ENCODE measurements at places on chromosomes 3 and 15.

GRCh38 chr15:43433165-43433564, 59.8 kb downstream of the TP53BP1 start:
- DNase-seq: no peak

DNA sequence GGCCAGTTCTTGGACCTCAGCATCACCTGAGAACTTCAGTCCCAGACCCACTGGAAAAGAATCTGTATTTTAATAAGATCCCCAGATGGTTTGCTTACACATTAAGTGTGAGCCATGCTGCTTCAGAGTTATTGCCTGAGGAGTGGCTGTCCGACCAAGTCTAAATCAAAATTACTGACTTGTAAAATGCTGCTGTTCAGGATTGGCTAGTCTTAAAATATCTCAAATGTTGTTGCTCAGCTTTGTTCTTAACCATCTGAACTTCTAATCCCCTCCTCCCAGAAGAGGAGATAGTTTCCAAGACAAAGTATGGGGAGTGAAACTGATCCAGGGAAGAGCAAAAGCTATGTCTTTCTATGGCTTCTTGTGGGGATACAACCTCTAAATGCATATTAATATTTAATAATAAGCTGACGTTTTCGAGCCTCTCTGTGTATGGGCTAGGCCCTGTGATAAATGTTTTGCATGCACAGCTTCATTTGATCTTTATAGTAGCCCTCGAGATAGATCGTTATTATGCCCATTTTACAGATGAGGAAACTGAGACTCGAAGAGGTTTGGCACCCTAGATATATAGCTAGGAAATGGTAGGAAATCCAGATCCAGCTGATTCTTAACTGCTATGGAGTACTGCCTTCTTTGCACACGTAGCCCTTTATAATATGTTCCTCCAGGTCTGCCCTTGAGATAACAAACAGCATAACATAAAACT, 52.2 kb downstream of the DNASE1L3 start:
- DNase-seq: no peak

DNA sequence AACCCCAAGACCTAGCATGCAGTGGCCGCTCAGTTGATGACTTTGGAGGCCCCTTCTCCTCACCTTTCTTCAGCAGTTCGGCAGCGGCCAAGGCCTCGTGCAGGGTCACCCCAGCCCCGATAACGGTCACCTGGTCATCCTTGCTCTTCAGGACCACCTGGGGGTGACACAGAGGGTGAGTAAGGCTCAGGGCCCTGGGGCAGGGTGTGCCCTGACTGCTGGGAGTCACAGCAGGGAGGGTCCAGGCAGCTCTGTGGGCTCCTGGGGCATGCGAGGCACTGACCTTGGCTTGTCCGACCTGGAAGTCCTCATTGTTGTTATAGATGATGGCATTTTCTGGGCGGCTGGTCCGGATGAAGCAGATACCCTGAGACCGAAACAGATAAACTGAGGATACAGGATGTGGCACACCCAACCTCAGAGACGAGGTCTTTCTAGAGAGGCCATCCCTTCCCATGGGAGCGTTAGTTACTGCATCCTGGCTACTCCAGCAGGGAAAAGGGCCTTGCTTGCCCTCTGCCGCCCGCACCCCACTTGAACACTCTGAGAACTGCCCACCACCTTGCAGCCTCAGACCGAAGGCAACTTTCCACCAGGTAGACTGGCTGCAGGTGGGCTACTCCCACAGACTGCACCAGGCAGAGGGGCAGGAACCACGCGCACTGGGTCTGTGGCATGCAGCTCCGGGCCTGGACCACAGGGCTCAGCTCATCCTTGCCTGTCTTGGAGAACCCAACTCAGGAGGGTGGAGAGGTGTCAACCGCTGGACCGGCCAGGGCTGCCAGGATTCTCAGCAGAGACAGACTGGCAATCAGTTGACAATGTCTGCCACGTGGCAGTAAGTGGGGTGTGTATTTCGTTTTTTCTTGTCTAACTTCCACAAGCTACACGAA, 27.6 kb downstream of the TKT start:
- DNase-seq: no peak

- no peak for DNase-seq
Observed at GRCh38 chr15:48962662-48963523, 826 bp downstream of the SHC4 start.

DNA sequence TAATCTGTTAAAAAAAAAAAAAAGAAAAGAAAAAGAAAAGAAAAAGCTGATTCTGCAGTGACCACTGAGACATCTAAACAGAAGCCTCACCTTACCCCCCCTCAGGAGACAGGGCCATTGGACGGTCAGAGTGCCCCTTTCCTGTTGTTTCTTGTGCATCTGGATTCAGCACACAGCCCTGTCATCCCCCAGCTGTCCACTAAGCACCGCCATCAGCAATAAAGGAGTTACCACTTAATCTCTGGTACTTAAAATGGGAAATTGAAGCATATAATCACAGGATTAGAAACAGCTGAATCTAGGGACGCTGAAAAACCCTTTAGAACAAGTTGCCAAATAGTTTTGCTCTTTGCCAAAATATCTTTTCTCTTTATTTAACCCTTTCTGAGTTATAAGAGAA, 62.5 kb downstream of the TRIM69 start:
- DNase-seq: no peak

DNA sequence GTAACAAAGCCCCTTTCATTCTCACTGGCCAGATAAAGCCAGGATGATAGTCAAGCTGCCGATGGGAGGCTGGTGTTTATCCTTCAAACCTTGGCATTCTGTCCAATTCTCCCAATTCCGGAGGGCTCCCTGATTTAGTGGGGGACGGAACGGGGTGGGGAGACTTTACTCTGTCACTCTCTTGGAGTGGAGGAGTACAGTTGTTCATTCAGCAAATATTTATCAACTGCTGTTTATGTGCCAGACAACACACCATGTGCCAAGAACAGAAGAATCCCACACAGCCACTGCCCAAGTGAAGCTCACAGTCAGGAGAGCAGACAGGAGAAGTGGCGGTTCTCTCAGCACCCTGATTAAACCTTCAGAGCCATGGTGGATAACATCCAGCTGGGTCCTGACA, 63.3 kb downstream of the WNT5A start:
- no peak for DNase-seq

- DNase-seq: no peak
Observed at GRCh38 chr3:141294848-141295247, 63.2 kb downstream of the PXYLP1 start.

- DNase-seq: no peak
Observed at GRCh38 chr15:38220606-38221273, 31.9 kb upstream of the SPRED1 start.

DNA sequence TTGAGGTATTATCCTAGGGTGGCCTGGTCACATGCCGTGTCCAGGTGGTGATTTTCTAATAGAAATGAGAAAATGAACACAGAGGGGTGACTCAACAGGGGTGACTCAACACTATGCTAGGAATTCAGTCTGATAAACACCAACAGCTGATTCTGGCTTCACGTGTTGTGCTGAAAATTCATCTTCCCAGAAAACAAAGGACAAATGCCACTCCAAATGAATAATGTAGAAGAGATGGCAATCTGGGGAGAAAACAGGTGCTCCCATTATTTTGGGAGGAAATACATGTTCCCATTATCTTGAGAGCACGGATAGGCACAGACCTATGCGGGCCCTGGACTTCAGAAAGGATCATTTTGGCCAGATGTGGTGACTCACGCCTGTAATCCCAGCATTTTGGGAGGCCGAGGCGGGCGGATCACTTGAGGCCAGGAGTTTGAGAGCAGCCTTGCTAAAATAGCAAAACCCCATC, 101.2 kb upstream of the MEX3B start:
- no peak for DNase-seq

GRCh38 chr3:178159691-178160220, 376.5 kb upstream of the KCNMB2 start:
- DNase-seq: no peak

- DNase-seq: peak; percentile 67
Observed at GRCh38 chr15:92899948-92900730, at the start of gene CHD2. Gene CHD2 (plus strand): TSS chr15:92900324. CDS start chr15:92901238, 914 bp downstream.

GRCh38 chr15:99662903-99663302, 70.3 kb downstream of the LYSMD4 start:
- no peak for DNase-seq

DNA sequence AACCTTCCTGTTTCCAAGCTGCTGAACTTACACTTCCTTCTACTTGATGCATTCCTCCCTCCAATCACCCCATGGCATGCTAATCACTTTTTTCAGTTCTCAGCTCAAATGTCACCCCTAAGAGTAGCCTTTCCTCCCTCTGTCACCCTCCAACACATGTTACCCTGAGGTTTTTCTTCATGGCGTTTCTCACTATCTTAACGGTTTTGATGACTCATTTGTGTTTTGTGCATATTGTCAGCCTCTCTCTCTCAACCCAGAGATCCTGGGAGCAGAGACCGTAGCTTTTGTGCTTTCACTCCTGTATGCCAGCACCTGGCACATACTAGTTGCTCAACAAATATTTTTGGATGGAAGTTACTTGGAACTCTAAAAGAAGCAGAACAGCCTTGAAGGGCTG, 24.5 kb downstream of the LRRC3B start:
- DNase-seq: no peak

DNA sequence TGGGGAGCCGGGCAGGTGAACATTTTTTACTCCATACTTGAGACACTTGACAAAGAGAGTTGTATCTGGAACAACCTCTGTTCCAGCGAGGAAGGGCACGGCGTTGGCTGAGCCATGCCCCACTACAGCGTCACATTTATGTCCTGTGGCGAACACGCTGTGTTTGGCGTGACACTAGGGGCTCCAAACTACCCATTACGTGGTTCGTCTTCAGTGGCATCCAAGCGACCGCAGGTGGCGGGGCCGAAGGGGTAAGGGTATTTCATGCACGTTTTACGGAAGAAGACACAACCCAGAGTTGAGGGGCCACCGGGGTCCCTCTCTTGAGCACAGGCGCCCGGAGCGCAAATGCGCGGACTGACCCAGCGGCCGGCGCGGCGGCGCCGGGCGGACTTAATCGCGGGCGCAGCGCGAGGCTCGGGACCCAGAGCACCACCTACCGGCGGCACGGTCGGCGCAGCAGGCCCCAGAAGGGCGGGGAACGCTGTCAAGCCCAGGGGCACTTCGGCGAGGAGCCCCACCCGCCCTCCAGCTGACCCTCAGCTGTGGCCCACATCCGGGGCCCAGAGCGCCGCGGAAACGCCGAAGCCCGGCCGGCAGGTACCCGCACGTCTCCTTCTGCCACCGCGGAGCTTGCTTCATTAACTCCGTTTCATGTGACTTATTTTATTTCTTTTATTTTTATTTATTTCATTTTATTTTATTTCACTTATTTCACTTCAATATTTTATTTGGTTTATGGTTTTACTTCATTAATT, 36.4 kb upstream of the TRIM71 start:
- peak; percentile 56 for DNase-seq

DNA sequence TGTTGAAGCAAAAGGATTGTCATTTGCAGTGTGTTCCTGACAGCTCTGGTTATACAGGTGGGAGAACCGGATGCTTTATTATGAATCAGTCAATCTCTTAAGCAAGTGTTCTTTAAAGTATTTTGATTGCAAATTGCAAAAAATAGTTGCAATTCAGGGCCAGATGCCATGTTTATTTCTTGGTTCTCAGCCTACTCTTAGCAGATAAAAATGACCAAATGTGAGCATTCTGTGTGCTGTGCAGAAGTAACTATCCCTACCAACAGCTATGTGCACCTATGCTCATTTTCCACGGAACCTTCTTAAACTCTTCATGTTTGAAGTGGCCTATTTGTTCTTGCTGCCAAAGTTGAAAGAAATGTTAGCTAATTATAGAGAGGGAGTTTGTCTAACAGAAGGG, 262.3 kb upstream of the RASGRP1 start:
- no peak for DNase-seq

- no peak for DNase-seq
Observed at GRCh38 chr3:144645300-144645699, 673.7 kb downstream of the DIPK2A start.

- DNase-seq: no peak
Observed at GRCh38 chr15:45594835-45595530, 7.8 kb downstream of the BLOC1S6 start.

- no peak for DNase-seq
Observed at GRCh38 chr3:9397906-9398699, 688 bp downstream of the SETD5 start.

DNA sequence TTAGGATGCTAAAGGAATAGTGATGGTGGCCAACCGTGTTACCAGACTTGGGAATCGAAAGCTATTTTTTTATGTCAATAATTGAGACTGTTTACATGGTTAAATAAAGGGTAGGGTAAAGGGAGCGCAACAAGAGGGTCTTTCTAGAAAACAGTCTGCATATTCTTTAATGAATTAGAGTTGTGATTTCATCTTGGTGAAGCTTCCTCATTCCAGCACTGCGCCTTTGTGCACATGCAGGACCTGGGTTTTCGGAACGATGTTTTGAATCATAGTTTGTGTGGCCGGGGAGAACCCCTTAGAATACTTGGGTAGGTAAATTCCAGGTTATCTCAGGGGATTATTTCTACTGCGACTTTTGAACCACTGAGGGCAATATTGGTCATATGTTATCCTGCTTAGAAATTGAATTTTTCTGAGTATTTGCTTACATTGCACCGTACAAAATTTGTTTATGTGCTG, 1.3 kb downstream of the PIK3CA start:
- peak; percentile 71 for DNase-seq

- DNase-seq: no peak
Observed at GRCh38 chr15:98953968-98954367, 53.6 kb downstream of the PGPEP1L start.

GRCh38 chr3:51670823-51671733, at the start of gene TEX264:
Gene TEX264 (plus strand): TSS chr3:51671252. CDS start chr3:51674305, 3,053 bp downstream.
- peak; percentile 94 for DNase-seq

GRCh38 chr3:105953831-105954230, 85.0 kb upstream of the CBLB start:
- DNase-seq: no peak

DNA sequence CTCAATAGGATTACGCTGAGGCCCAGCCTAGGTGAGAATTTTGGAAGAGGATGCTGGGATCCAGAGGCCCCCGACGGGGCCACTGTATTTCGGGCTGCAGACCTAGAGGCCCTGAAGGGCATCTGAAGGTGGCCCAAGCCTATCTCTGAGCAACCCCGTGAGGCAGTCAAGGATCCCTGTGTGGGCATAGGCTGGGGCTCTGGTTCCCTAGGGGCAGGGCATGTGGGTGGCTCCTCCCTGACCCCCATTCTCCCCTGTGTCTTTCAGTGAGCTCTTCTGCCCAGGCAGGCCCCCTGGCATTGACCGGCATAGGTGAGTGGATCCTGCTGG, 216.0 kb downstream of the SNRPN start:
- no peak for DNase-seq

GRCh38 chr3:123656274-123656673, 71.4 kb upstream of the HACD2 start:
- DNase-seq: no peak
